ENCODE measurements at places on chromosomes 7 and 10. TPM values are rescaled to one million over a fixed set of nuclear protein-coding genes. Genes with fewer than 3 reads are reported as not detected.

HOXA2 gene
- 0.88 TPM for total RNA-seq

GRID2IP gene
- not detected for total RNA-seq

ZPBP gene
- total RNA-seq, result not detected

IFIT2 gene
- 7.7 TPM for total RNA-seq

GPR26 gene
- not detected for total RNA-seq

AKR1C8 gene
- not detected for total RNA-seq

CHCHD3 gene
- total RNA-seq, result 44.9 TPM

PLCE1 gene
- total RNA-seq, result 7.5 TPM

SLC4A2 gene
- total RNA-seq, result 65.0 TPM

TMEM209 gene
- 9.9 TPM for total RNA-seq

TDRD1 gene
- 0.19 TPM for total RNA-seq

CARD11 gene
- 0.57 TPM for total RNA-seq

GAD2 gene
- not detected for total RNA-seq

DDC gene
- not detected for total RNA-seq

INA gene
- not detected for total RNA-seq

SPRN gene
- total RNA-seq, result not detected

PON1 gene
- total RNA-seq, result not detected

LIPF gene
- total RNA-seq, result 0.34 TPM

CYP26A1 gene
- not detected for total RNA-seq

SLC18A2 gene
- total RNA-seq, result 0.51 TPM

SNX10 gene
- total RNA-seq, result 23.9 TPM

HOGA1 gene
- total RNA-seq, result 5.9 TPM

RBP4 gene
- total RNA-seq, result 1,162 TPM

MRLN gene
- not detected for total RNA-seq

WEE2 gene
- not detected for total RNA-seq

MAGI2 gene
- total RNA-seq, result 20.2 TPM
